Adrenal gland (tissue), 19 donors: ENCODE measurements at places on chromosomes 12 and 14.

GRCh38 chr14:71136386-71137060 lies 229.3 kb downstream of the PCNX1 start:
- no peak for DNase-seq

GRCh38 chr12:57011438-57012424 lies 4.6 kb downstream of the TAC3 start:
- no peak for DNase-seq

DNA sequence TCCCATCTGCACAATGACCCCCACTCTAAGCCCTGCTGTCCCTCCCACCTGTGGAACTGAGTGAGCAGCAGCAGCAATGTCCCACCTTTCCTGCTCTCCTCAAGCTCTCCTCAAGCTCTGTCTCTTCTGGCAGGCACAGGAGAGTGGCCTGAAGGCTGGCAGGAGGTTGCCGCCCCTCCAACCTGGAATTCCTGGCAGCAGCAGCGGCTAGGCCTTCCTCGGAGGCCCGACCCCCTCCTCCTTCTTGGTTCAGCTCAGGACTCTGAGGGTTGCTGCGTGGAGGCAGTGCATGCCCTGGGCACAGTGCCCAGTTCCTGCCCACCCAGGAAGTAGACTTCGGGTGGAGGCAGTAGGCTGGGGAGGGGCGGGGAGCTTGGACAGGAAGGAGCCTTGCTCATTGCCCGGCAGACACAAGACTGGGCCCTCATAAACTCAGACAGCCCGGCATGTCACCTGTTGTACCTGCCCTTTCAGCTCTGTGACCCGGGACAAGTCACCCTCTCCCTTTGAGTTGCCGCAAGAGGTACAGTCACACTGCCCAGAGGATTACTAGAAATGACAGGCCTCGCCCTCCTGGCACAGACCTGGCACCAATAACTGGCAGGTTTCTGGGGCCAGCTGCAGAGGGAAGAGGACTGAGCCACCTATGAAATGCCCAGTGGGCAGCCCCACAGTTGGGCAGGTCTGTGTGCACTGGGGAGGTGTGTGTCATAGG lies 2.1 kb upstream of the SERPINA1 start:
- peak; percentile 38 for DNase-seq

- DNase-seq: no peak
These were observed 19.0 kb downstream of the DIP2B start for GRCh38 chr12:50523772-50524171.

- no peak for DNase-seq
These were observed 271.1 kb upstream of the G2E3 start for GRCh38 chr14:30287579-30288445.

DNA sequence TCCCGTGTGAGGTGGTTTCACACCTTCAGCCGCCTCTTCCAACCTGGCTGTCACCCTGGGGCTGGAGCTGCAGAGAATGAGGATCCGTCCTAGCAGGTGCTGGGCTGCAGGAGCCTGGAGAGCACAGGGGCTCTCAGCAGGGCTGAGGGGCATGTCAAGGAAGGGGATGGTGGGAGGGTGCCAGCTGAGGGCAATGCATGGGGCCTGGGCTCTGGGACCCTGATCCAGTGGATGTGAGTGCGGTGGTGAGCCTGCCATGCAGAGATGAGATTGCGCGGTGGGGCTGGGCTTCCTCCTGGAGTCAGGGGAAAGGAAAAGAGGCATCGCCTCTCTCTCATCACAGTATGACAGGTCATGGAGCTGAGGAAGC lies 31.5 kb downstream of the ANAPC7 start:
- DNase-seq: no peak

DNA sequence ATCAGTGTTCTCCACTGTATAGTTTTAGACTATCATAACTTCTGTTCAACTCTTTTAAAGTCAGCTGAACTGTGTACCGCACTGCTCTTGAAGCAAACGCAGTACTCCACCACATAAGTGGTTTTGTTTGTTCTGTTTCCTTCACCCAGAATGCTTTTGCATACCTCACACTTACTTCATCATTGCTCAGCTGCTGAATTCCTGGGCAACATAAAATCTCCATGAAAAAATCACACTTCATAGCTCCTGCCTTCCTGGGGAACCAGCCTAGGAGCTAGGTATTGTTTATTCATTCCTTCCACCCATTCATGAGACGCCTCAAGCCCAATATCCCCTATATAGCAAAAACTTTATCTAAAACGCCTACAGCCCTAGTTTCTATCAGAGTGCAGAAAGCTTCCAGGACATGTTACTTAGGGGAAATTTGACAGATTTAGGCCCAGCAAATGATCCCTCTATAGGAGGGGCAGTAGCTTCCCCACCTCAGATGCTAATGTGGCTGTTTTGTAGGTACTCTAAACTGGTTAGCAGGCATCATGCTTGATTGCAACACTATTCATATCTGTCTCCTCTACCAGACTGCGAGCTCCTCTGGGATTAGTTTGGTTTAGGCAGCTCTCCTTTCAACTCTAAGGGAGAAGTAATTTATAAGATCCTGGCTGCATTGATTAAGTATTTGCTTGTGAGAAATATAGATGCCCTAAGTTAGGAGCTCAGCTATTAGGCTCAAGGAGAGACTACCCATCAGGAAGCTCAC lies 44.5 kb downstream of the LRRC9 start:
- no peak for DNase-seq

- DNase-seq: no peak
These were observed 5.4 kb upstream of the ERO1A start for GRCh38 chr14:52700701-52701172.

GRCh38 chr14:99213527-99213971 lies 58.4 kb downstream of the BCL11B start:
- no peak for DNase-seq
